IPS DF 6.9 (cell line): ENCODE measurements at places on chromosomes 13 and 19.

- no peak for DNase-seq
Observed at GRCh38 chr19:7706188-7706954, 4.4 kb upstream of the FCER2 start.

DNA sequence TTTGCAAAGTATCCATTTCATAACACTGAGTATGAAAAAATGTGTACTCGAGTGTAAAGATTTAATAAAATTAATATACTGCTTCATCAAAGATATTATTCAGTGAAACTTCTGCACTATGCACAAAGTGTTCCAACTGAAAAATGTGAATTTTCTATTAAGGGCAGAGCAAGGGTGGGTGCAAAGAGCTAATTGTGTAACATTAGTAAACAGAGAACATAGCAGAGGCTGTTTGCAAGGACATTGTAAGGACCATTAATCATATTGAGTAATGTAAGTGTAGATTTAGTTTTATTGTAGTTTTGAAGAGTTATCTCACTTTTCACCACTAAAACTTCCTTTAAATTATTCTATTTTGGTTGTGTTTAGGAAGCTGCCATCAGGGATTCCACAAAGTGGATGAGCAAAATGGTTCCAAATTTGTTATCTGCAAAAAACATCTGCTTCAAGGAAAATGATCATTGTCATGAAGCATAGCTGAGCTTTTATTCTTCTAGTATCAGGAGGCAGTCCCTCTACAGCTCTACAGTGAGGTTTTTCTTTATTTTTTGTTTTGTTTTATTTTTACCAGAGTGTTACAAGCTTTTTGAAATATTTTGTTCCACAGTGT, 1375.4 kb downstream of the SLITRK1 start:
- no peak for DNase-seq

DNA sequence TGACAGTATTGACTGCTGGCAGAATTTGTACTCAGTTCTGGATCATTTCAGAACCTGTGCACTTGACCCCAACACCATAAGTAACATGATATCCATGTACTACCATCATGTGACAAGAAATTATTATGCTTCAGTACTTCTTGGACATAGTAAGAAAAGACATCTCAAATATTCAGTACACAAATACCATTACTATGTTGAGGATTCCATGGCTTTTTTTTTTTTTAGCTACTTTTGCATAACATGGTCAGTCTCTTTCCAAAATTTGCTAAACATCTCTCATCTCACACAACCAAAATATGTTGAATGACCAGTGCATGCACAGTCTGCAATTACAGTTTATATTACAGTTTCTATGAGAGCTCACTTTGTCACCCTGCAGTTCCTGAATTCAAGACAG, 85.3 kb downstream of the FLT1 start:
- DNase-seq = no peak

GRCh38 chr19:37914908-37915307, 7.9 kb downstream of the SIPA1L3 start:
- DNase-seq = no peak

DNA sequence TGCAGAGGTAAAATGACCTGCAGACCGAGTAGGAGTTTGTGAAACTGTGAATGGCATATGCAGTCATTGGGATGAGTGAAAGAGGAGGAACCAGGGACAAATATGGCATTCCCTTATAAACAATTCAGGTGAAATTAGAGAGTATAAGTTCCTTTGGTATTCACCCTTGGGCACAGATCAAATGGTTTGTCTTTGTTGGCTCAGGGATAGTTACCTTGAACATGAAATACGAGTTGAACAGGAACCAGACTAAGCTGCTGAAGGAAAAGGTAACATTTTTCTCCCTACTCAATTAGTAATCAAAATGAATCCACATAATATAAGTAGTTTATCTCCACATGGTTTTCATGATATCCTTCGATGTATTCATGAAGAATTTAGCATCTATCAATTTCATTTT, 50.5 kb downstream of the SLITRK1 start:
- DNase-seq = no peak

GRCh38 chr19:13861714-13862531, 15.0 kb upstream of the NANOS3 start:
- DNase-seq = no peak

DNA sequence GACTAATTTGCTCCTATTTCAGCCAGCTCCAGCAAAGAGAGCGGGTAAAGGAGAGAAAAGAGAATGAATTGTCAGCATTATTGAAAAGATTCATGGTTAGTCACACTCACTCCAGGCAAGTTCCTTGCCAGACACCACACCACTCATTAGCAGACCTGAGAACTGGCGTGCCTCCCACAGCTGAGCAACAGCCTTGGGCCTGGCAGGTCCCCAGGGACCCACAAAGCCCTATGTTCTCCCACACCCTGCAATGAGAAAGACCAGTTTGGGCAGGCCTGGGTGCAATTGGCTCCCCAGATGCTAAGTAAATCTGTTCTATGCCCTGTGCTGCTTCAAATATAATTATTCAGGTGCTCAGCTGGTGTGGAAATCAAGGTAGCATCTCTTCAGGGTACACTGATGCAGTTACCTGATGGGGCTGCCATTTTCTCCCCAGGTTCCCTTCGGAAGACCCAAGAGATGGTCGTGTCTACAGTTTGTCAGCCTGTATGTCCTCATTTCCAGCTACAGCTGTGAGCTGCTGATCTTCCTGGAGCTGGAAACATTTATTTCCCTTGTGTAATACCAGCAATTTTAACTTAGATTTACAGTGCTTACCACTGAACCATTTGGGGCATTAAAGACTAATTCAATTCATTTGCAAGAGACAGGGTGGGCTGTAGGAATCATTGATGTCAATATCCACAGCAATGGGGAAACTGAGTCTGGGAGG, 405.0 kb downstream of the COG6 start:
- no peak for DNase-seq

DNA sequence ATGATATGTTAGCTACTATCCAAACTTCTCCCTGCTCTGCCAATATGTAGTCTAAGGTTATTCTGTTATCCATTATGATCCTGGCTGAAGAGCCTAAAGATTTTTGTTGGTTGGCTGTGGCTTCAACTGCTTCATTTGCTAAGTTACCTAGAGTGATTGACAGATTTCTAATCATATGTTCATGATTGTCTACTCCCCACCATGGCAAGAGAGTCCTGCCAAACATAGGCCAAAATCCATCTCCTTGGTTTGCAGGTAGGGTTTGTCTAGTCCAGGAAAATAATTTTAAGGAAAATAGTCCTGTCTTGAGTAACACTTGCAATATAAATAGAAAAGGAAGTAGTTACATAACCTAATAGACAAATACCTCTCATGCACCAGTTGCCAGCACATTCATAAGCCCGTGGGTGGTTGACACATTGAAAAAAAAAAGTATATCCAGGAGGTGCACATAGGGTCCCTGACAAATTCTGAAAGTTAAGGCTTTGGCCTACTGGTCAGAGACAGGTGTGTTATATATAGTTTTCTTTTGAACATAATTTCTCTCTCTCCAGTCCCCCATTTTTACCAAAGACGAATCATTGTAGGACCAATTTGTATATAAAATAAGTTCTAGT, 5.4 kb upstream of the CBY2 start:
- DNase-seq = no peak

- no peak for DNase-seq
Observed at GRCh38 chr13:105783261-105783660, 752.2 kb downstream of the EFNB2 start.

- no peak for DNase-seq
Observed at GRCh38 chr19:15437355-15438123, 12.2 kb downstream of the WIZ start.

GRCh38 chr13:75365724-75366173, 116.2 kb downstream of the TBC1D4 start:
- no peak for DNase-seq
